ENCODE measurements at places on chromosomes 16 and 17.

- DNase-seq, result no peak
Observed at GRCh38 chr17:29384901-29385300, 5.3 kb upstream of the TAOK1 start.

GRCh38 chr16:82043680-82044584 is 8.9 kb downstream of the HSD17B2 start:
- DNase-seq, result no peak

- no peak for DNase-seq
Observed at GRCh38 chr17:12348476-12348875, 317.2 kb upstream of the MYOCD start.

GRCh38 chr17:30104575-30105339 is 11.9 kb upstream of the NSRP1 start:
- DNase-seq, result peak; percentile 66

DNA sequence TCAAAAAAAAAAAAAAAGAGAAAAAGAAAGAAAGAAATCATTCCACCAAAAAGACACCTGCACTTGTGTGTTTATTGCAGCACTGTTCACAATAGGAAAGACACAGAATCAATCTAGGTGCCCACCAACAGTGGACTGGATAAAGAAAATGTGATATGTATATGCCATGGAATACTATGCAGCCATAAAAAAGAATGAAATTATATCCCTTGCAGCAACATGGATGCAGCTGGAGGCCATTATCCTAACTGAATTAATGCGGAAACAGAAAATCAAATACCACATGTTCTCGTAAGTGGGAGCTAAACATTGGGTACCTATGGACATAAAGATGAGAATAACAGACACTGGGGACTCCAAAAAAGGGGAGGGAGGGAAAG is 5.7 kb upstream of the C16orf92 start:
- DNase-seq, result no peak

GRCh38 chr17:69577098-69577497 is 162.6 kb downstream of the MAP2K6 start:
- DNase-seq, result no peak

GRCh38 chr17:65359016-65359415 is 202.4 kb downstream of the AXIN2 start:
- DNase-seq, result no peak

DNA sequence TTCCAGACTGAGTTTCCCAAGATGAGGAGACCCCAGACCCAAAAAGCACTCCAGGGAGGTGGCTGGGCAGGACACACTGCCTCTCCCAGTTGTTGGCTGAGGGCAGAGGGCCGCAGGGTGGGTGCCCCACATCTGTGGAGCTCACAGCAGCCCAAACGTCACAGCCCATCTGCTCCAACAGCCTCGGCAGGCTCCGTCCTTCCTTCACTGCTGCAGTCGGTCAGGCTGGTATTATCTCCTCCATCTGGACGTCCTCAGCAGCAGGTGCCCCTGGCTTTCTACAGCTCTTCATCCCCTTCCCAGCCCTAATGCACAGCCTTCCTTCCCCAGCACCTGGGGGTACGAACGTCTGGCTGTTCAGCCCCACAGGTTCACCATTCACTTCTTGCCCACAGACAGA is 55.2 kb downstream of the PRMT7 start:
- DNase-seq, result no peak

GRCh38 chr17:13569398-13570123 is 32.2 kb downstream of the HS3ST3A1 start:
- no peak for DNase-seq

DNA sequence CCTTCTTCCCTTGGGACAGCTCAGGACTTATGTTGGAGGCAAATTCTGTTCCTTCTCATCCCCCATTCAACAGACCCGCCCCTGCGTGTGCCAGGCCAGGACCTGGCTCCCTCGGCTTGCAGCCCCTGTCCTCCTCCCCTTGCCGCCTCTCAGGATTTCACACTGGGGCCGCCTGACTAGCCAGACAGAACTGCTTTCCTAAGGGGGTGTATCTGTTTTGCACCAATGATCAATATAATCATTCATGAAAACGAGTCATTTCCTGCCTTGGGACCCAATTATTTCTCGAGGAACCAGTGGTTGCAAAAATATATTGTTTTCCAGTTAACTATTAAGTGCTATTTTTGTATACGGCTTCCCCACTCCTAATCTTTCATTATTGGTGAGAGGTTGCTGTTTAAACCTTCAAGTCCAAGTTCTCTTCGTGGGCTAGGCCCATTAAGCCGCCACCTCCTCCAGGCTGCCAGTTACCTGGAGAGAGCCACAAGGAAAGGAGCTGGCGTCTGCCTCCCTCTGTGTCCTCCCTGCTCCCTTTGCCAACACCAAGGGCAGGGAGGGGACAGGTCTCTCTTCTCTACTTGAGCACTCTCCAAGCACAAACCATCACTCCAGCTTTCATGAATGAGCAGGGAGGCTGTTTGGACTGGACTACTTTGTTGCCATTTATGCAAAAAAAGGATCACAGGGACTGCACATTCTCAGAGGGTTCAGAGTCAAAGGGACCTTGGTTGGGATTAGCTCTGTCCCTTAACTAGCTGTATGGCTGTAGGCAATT is 8.9 kb downstream of the DCAKD start:
- no peak for DNase-seq

- no peak for DNase-seq
Observed at GRCh38 chr16:65045961-65046360, 75.9 kb downstream of the CDH11 start.

DNA sequence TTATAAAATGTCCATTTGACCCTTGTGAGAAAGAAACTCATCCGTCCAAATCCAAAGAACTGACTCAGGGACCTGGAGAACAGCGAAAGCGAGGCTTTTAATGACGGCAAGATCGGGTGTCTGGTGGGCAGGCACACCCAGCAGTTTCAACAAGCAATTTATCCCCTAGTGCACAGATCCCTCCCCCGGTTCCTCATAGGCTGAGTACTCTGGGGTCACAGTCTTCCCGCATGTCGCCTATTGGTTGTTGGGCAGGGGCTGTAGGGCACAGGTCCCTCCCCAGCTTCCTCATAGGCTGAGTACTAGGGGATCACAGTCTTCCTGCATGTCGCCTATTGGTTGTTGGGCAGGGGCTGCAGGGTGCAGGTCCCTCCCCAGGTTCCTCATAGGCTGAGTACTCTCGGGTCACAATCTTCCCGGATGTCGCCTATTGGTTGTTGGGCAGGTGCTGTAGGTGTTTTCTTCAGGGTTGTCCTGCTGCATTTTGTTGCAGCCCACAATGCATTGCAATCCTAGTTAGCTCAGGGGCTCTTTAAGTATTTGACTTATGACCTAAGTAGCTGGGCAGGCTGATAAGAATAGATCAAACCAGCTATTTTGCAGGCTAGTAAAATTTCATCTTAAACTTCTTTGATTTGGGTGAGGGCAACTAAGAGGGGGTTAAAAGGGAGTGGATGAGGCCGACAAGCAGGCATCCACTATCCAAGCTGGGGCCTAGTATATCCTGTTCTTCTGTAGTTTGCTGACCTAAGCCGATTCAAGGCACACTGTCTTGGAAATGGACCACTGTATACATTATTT is 3.6 kb upstream of the UTS2R start:
- no peak for DNase-seq

- DNase-seq, result no peak
Observed at GRCh38 chr17:279776-280175, 72.8 kb downstream of the RPH3AL start.

GRCh38 chr17:1649844-1650501 is at the start of gene RILP:
Gene RILP (minus strand): TSS chr17:1649866. CDS start chr17:1649804, 62 bp downstream.
- DNase-seq, result no peak

DNA sequence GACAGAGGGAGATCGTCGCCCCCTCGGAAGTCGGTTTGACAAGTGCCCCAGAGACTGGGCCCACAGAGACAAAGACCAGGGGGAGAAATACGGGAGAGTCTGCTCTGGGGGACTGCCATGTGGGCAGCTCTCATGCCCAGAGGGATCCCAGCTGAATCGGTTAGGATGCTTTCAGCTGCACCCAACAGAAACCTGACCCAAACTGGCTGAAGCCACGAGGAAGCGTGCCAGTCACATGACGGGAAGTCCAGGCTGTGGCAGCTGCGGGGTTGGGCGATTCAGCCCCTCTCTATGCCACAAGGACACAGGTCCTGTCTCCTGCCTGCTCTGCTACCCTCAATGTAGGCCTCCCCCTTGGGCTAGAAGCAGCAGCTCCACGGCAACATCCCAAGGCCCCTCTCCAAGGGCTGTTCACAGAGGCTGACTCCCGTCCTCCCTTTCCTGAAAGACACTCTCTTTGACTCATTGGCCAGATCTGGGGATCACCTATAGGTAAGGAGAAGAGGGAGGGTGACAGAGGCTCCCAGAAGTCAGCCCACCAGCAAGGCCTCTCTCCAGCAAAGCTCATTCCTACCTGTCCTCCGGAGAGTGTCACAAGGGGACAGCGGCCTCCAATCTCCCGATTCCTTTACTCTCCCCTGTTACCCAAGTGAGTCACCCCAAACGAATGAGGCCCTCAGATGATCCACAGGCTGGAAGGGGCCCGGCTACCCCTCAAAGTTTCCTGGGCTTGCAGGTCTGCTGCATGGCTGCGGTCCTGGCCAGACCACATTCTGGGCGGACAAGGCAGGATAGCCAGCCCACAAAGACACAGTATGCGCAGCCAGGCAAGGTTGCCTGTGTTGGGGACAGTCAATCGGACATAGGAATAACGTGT is 75.8 kb downstream of the RBFOX3 start:
- DNase-seq, result no peak
